ENCODE measurements at places on chromosomes 16 and 17.

- no peak for DNase-seq
These were observed 140.7 kb downstream of the KATNIP start for GRCh38 chr16:27690608-27691007.

- no peak for DNase-seq
These were observed 262.1 kb upstream of the CA10 start for GRCh38 chr17:52420555-52421078.

DNA sequence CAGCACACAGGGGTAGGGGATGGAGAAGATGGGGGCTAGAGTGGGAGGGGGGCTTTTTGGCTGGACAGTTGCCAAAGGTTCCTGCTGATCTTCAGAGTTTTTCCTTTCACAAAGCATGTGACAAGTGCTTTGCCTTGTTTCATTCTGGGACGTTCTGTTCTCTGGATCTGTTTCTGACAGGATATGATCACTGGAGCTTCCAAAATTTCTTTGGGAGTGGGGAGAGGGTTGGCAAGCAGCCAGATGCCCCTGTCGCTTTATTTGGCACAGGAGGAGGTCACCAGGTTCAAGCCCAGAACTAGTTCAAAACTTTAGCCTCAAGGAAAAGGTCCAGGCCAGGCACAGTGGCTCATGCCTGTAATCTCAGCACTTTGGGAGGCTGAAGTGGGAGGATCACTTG lies 68.5 kb upstream of the TBX2 start:
- DNase-seq: no peak

DNA sequence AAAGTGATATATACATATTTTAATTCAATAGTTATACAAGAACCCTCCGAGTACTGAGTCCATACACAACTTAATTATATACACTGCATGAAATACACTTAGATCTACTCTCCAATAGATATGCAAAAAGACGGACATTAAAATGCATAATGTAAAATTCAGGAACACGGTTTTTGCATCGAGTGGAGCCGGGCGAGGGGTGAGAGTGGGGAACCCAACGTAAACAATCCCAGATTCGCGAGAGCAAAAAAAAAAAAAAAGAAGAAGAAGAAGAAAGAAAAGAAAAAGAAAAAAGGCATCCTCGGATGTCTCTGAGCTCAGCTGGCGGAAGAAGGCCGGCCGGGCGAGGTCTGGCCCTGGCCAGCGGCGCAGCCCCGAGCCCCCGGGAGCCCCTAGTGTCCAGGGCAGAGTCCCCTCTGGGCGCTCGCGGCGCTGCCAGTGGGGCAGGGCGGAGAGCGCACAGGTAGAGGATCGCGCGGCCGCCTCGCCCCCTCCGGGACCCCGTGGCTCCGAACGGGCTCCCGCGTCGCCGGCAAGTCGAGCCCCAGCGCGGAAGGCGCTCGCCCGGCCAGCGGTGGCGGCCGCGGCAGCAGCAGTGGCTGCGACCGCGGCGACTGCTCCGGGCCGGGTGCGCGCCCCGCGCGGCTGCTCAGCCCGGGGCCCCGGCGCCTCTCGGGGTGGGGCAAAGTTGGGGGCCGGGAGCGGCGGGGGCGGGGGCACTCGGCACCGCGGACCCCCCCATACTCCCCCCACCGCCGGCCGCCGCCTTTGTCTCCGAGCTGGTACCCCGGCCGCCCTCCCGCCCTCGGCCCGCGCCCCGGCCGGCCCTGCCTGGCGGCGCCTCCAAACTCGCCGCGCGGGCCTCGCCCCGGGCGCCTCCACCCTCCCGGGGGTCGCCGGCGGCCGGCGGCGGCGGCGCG lies 9.6 kb upstream of the ZFHX3 start:
- no peak for DNase-seq

DNA sequence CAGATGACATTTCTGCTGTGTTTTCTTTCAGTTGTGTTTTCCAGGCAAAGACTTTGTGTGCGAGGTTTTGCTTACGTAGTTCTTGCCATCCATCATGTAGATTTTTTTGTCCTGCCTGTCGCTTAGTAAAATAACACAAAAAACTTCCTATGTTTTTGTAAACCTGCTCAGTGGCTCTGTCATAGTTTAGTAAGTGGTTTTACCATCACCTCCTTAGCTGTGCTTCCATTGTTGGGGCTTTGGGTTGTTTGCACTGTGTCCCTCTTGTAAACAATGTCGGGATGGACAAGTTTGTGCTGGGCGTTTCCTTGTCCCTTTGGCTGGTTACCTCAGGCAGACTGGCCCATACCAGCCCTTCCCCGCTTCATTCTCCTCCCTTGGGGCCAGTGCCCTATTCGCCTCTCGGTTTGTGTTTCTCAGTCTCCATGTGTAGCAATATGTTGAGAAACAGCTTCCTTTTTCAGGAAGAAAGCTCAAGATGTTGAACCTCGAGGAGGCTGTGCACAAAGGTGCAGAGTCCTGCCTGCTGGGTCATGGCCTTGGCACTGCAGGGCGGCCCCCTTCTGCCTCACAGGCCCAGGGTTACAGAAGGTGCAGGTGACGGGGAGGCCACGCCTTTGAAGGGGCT lies 74.6 kb downstream of the KSR1 start:
- no peak for DNase-seq

DNA sequence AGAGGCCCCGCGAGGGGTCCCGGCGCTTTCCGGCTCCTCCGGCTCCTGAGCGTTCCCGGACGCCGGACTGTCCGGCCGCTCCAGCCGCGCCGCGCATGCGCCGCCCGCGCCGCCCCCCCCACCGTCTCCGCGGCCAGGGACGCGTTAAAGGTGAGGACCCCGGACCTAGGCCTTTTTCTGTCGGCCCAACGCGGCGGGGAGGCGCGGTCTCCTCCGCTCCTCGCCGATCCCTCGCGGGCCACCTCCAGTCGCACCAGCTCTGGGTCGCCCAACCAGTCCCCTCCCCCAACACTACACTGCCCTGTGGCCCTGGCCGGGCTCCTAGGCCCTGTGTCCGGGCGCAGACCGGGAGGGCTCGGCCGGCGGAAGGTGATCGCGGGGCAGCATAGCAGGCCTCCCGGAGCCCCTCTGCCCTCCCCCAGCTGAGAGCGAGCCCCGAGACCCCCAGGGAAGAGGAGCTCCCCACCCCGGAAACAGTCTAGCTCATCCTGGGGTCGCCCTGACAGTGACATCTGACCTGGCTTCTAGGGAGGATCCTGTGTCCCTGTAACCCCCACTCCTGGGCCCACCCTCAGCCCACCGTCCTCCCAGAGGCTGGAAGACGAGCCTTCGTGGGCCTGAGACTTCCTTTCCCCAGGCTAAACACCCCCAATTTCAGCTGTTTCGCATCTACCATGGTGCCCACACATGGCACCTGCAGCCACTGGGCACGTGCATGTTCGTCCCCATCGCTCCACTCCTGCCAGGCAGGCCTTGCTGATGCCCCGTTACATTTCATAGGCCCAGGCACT lies 14.7 kb upstream of the BCAR1 start:
- DNase-seq: no peak

- no peak for DNase-seq
These were observed 145.3 kb downstream of the GRIN2A start for GRCh38 chr16:10036956-10037355.

- DNase-seq: no peak
These were observed 8.8 kb downstream of the ENGASE start for GRCh38 chr17:79083191-79083971.

GRCh38 chr16:80277182-80277581 lies 263.6 kb upstream of the DYNLRB2 start:
- DNase-seq: no peak

DNA sequence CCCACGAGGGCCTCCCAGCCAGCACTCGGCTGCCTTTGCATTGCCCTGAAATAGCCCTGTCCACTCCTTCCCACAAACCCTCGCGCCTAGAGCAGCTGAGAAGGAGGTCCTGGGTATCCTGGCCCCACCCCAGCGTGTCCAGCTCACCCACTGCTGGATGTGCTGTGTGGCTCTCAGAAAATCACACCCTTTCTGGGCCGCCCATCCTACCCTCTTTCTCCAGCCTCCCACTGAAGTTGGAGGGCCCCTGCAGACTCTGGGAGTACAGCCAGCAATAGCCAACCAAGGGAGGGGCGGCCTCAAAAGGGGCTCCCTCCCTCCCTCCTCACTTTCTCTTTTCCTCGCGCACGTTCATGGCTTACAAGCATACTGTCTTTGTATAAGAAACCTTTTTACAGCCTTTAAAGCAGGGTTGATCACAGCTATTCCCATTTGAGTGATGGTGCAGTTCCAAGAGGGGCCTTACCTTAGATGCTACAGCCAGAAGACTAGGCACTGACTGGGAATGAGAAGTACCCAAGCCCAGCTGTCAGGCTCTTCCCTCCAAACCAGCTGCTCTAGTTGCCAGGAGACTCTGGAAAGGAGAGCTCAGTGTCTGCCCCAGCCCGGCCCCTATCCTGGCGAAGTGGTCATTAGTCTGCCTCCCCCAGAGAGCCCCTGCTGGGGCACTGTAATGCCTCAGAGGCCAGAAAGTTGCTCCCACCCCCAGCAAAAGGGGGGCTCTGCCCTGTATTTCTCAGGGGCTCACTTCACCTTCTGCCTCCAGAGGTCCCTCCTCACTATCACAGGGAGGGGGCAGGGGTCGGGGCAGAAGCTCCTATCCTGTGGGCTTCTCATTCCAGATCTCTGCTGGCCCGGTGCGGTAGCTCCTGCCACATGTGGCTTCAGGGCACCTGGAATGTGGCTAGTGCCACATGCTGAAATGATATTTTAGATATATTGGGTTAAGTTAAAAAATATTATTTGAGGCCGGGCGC lies 38.1 kb downstream of the DCAKD start:
- no peak for DNase-seq

DNA sequence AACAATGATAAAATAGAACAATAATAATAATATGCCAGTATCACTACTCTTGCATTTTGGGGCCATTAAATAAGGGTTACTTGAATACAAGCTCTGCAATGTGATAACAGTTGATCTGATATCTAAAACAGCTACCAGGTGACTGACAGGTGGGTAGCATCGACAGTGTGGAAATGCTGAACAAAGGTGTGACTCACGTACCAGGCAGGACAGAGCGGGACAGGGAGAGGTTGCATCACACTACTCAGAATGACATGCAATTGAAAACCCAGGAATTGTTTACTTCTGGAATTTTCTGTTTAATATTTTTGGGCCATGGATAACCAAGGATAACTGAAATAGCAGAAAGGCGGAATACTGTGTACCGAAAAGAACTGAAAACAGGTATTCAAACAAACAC lies 15.8 kb upstream of the ZNF19 start:
- DNase-seq: no peak

- DNase-seq: no peak
These were observed 99.4 kb downstream of the CYLD start for GRCh38 chr16:50841081-50841886.

DNA sequence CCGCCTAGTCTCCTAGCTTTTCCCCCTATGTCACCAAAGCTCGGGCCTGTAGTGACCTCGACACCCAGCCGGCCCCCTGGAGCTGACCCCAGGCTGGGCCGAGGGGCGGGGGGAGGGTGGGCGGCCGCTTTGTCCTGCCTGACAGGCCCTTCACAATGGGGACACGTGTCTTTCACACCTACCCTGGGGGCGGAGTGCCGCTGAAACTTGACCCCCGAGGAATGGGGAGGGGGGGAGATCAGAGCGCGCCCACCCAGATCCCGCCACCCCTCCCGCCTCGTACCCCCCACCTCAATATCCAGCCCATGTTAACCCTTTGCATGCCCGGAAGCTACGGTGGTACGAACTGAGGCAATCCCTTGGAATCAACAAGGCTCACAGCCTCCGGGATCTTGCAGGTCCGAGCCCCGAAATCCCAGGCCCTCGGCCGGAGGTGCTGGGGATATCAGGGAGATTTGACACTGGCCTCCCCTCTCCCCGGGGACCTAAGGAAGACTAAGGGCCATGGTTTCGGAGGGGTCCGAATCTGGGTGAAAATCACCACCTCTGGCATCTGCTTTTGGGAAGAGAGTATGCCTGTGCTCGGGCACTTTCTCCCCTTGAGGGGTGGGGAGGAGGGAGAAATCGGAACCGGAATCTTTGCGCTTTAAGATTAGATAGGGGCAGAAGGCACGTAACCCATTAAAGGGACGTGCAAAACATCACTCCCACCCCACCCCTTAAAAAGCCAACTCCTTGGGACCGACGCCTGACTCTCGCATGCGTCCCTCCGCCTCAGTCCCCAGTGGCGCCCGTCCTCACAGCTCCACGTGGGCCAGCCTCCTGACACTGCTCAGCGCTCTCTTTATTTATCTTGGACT lies 2.6 kb downstream of the NOG start:
- DNase-seq: no peak

DNA sequence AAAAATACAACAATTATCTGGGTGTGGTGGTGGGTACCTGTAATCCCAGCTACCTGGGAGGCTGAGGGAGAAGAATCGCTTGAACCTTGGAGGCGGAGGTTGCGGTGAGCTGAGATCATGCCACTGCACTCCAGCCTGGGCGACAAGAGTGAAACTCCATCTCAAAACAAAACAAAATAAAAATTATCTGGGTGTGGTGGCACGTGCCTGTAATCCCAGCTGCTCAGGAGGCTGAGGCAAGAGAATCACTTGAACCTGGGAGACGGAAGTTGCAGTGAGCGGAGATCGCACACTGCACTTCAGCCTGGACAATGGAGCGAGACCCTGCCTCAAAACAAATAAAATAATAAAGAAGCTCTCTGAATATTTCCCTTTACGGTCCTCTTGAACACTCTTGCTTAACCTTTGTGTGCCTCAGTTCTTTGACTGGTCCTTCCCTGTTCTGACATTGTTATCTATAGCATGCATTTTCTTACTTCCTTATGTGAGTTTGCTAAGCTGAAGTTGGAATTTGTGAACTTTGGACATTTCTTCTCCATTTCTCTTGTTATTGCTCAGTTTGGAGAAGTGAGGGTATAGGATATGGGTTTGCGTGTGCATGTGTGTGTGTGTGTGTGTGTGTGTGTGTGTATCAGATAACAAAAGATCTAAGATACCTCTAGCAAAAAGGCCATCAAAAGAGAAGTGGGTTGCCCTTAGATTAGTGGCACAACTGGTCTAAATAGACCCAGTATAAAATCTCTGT lies 29.7 kb upstream of the WSB1 start:
- no peak for DNase-seq

- DNase-seq: no peak
These were observed 12.2 kb downstream of the ITGB4 start for GRCh38 chr17:75733471-75733870.

DNA sequence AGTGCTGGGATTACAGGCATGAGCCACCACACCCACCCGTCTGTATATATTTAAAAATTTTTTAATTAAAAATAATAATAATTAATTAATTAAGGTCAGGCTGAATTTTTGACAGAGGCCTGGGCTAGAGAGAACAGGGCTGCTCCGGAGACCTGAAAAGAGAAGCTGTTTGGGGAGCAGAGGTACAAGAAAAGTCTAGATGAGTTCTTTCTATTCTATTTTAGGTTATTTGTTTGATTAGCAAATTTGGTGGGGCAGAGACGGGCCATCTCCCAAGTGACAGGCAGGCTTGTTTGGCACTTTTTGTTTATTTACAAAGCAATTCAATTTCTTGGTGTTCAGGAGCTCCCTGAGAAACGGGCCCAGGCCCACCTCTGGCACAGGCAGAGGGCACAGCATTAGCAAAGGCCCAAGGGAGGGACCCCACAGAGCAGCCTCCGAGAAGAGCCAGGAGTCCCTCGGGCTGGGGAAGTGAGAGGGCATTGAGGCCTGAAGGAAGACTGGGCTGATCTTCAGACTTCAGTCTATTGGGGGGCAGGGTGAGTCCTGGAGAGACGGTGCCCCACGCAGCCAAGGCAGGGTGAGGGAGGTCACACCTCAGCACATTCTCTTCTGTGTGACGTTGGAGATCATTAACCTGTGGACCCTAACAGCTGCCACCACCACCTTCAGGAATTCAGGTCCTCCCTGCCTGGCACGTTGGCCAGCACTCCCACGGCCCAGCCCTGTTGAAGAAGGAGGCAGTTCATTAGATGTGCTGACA lies 10.8 kb upstream of the RIPOR1 start:
- DNase-seq: no peak
